ENCODE measurements at places on chromosomes 4 and X.

DNA sequence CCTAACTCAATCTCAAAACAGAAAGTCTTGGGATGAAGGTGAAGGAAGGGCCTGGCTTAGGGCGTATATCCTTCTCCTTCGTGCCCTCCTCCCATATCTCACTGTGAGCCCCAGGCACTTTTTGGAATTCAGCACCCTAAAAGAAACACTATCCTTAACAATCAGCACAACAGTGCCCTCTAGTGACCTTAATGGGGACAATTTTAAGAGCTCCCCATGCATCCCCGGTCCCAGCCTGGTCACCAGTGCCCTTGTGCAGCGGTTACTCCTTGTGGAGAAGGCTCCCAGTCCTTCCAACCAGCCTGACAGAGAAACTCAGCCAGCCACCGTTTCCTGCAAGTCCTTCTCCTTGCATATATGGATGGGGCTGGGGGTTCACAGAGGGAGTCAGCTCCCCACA, 4.2 kb downstream of the PAK3 start:
- H3K4me3 ChIP-seq, result no peak overlapping the region
- H3K36me3 ChIP-seq, result no peaks in the 10 kb centered on the region
- no peaks in the 10 kb centered on the region for H3K27me3 ChIP-seq
- H3K27ac ChIP-seq, result no peak overlapping the region

GRCh38 chrX:78119521-78120227, 15.6 kb downstream of the PGK1 start:
- H3K27ac ChIP-seq, result no peak overlapping the region
- DNase-seq, result no peak
- no peaks in the 10 kb centered on the region for H3K4me1 ChIP-seq

- no peak for DNase-seq
- no peaks in the 10 kb centered on the region for H3K27me3 ChIP-seq
- H3K36me3 ChIP-seq, result no peaks in the 10 kb centered on the region
- no peak overlapping the region for H3K4me3 ChIP-seq
Observed at GRCh38 chr4:95048296-95048695, 290.5 kb downstream of the BMPR1B start.

DNA sequence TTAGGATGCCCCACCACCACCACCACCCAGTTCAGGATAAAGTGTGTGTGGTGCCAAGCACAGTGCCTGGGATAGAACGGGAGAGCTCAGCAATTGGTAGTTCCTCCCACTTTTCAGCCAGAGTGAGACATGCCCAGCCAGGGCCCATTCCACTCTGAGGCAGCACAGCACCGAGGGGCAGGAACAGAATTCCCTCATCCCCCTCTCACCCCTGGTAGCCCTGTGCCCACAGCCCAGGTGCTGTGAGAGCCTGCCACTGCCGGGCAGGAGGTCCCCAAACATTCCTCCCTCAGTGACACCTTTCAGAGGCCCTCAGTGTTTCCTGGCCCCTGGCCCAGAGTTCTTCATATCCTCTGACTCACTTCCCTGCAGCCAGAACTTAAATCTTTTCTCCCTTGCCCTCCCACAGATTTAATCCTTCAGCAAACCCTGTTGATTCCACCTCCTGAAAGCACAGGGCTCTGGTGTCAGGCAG, 8.1 kb downstream of the RIPPLY1 start:
- H3K27ac ChIP-seq, result peak overlapping the region; percentile 60
- no peak overlapping the region for H3K4me3 ChIP-seq
- peak; percentile 65 for DNase-seq

GRCh38 chr4:141511055-141511454, 125.3 kb upstream of the IL15 start:
- no peaks in the 10 kb centered on the region for H3K4me1 ChIP-seq
- H3K36me3 ChIP-seq, result no peaks in the 10 kb centered on the region
- no peak overlapping the region for H3K27ac ChIP-seq
- no peak for DNase-seq
- no peaks in the 10 kb centered on the region for H3K27me3 ChIP-seq

DNA sequence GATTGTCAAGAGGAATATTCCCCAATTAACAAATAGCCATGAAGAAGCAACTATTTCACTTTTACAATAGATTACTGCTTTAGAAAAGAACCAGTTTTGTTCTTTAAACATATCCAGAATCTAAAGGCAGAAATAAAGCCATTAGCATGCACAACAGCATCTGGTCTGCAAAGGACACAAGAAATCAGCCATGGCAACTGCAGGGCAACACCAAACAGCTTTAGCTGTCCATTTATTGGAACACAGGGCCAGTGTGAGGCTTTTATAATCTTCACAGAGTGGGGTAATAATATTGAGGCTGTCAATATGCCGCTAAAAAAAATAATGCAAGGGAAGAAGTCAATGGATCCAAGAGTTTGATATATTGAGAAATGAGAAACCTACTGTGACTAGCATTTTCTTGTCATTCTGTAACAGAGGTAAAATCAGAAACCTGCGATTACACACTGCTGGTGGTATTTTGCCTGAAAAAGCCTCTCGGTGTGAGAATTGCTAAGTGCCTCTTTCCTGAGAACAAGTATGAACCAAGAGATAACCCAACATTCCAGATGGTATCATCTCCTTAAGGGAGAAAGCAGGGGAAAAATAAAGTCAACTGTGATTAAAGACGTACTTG, 2.7 kb upstream of the BANK1 start:
- DNase-seq, result no peak
- H3K27me3 ChIP-seq, result peaks cover 3% of the 10 kb centered on the region
- H3K27ac ChIP-seq, result no peak overlapping the region

DNA sequence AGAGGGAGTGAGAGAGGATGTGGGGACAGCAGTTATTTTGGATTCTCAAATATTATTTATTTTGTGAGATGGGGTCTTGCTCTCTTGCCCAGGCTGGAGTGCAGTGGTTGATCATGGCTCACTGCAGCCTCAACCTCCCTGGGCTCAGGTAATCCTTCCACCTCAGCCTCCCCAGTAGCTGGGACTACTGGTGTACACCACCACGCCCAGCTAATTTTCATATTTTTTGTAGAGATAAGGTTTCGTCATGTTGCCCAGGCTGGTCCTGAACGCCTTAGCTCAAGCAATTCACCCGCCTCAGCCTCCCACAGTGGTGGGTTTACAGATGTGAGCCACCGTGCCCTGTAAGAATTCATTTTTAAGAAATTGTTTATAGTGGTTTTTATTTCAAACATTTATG, 61.2 kb downstream of the FHDC1 start:
- peak overlapping the region; percentile 65 for H3K27ac ChIP-seq
- no peak overlapping the region for H3K4me3 ChIP-seq
- peaks cover 20% of the 10 kb centered on the region for H3K4me1 ChIP-seq
- H3K36me3 ChIP-seq, result no peaks in the 10 kb centered on the region
- DNase-seq, result peak; percentile 11

DNA sequence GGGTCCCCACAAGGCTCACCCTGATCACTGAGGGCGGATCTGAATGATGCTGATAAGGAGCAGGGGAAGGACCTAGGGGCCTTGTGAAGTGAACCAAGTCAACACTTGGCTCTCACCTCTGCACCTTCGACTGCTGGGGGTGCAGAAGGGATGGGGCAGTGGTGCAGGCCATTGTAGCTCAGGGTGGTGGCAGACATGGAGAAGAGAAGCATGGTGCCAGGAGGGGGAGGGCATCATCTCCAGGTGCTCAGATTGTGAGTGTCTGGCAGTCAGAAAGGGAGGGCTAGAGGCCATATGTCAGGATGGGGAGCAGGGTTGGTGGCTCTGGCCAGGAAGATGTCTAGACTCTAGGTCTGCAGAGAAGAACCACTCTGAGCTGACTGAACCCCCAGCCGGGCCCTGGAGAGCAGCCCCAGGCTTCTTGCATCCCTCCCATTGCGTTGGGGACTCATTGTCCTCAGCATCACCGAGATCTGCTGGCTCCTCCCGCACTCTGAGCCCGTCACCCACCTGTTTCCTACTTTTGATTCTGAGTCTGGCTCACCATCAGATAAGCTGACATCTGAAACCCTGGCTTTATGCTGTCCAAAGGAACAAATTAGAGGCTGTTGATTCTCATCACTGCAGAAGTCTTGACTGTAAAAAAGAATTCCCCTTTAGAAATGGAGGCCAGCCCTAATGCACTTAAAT, 3.8 kb downstream of the APLN start:
- no peak overlapping the region for H3K4me3 ChIP-seq
- H3K4me1 ChIP-seq, result no peaks in the 10 kb centered on the region
- H3K36me3 ChIP-seq, result no peaks in the 10 kb centered on the region
- DNase-seq, result no peak
- H3K27ac ChIP-seq, result no peak overlapping the region

GRCh38 chrX:1391370-1391706, 575 bp downstream of the SLC25A6 start:
- H3K36me3 ChIP-seq, result peaks cover 59% of the 10 kb centered on the region
- peak overlapping the region; percentile 90 for H3K4me3 ChIP-seq
- H3K27me3 ChIP-seq, result no peaks in the 10 kb centered on the region
- H3K27ac ChIP-seq, result peak overlapping the region; percentile 91
- no peak for DNase-seq

DNA sequence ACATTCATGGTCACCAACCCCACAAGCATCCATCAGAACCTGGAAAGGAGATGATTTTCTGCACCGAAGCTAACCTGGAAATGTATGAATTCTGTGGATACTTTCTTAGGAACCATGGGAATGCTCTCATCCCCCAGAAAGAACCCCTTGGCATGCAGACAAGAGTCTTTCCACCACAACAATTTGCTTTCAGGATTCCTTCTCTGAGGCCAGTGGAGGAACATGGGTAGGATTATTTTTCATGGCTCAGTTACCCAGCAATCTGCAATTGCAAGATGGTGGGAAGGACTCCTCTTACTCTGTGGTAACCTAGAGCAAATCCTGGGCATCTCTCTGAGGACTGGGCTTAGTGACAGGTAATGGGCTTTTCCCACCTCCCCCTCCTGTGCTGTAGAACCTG, 131.9 kb upstream of the MSX1 start:
- H3K4me1 ChIP-seq, result no peaks in the 10 kb centered on the region
- H3K4me3 ChIP-seq, result no peak overlapping the region
- H3K27me3 ChIP-seq, result no peaks in the 10 kb centered on the region
- no peak overlapping the region for H3K27ac ChIP-seq
- DNase-seq, result no peak

DNA sequence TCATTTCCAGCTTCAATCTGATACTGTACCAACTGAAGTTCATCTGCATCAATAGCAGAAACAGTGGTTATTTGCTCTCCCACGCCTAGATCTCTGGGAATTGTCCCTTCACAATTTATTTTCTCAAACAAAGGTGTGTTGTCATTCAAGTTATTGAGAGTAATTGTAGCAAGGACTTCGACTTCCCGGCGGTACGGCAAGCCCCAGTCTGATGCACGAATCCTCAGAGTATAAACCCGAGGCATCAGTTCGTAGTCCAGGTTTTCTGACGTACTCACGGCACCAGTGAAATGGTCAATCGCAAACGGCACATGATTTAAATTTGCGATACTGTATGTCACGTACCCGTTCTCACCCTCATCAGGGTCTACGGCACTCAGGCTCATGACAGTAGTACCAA, 15.7 kb downstream of the FAT1 start:
- H3K27me3 ChIP-seq, result no peaks in the 10 kb centered on the region
- no peak overlapping the region for H3K27ac ChIP-seq
- DNase-seq, result no peak

DNA sequence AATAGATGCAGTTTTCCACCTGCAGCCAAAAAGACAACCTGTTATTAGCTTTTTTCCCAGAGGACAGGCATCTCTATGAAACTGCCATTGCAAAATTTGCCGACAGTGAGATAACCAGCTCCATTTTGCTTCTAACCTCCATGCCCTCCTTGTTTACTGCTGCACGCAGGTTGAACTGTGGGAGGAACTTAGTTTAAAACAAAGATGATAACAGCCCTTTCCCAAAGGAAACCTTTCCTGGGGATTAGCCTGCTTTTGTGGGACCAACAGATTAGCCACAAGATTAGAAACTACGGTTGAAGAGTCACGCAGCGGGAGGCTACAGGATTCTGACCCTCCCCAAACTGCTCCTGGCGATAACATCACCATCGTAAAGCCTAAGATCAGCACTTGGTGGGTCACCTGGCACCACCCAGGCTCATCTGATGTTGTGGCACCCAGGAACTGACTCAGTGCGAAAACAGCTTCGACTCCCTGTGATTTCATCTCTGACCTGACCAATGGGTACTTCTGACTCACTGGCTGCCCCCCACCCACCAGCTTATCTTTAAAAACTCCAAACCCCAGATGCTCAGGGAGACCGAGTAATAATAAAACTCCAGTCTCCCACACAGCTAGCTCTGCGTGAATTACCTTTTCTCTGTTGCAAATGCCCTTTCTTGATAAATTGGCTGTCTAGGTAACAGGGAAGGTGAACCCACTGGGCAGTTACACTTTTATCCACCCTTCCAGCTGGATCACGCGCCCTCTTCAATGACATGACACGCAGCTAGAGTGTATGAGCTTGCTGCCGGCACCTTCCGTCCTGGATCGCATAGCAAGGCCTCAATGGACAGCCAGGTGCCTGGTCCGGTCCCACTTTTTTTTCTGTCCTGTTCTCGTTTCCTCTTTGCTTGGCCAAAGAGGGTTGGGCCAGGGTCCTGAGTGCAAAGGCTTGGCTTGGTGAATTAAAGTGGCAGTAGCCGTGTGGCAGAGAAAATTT, 27.2 kb downstream of the NOP14 start:
- H3K4me3 ChIP-seq, result peak overlapping the region; percentile 94
- peaks cover 20% of the 10 kb centered on the region for H3K4me1 ChIP-seq
- peak overlapping the region; percentile 96 for H3K27ac ChIP-seq
- no peaks in the 10 kb centered on the region for H3K27me3 ChIP-seq

DNA sequence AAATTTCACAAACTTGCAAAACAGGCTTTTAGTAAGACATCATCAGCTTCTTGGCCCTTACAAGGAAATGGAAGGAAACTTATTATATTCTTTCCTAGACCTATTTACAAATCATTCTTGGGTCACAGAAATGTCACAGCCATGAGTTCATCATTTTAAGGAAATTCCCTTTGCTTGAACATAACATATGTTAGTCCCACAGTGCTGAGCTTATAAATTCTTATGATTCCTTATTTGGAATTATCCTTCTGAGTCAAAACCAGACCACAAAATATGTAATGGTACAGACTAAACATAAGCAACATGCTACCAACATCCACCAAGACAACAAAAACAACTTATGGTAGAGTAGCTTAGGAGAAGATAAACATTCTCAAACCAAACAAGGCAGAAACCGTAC, 236.9 kb upstream of the CTSO start:
- no peaks in the 10 kb centered on the region for H3K4me1 ChIP-seq
- H3K27me3 ChIP-seq, result no peaks in the 10 kb centered on the region
- H3K4me3 ChIP-seq, result no peak overlapping the region
- no peak for DNase-seq
- no peak overlapping the region for H3K27ac ChIP-seq

DNA sequence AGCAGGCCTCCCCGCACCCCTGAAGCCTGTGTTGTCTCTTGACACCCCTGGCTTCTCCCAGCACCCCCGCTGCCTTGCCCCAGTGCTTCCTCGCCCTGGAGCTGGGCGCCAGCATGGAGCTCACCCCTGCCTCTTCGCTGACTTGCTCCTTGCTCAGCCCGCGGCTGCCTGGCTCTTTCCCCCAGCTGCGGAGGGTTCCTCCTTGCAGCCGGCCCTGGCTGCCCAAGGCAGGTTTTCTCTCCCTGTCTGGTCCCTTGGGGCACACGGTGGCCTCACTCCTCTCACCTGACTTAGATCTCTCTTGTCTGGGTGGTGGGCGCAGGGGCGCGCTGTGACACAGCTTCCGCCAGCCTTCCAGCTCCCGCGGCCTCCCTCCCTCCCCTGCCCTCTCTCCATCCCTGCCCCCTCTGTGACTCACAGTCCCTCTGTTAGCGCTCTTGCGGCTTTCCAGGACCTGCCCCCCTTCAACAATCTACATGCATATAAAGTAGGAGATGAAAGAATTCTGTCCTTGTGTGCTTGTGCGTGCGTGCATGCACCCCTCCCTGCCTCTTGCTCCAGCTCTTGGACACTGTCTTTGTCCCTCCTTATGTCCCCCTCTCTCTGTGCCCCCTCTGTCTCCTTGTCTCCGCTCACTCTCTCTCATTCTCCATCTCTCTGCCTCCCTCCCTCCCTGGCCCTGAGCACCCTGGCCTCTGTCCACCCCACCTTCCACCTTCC, 2.2 kb downstream of the PLXNB3 start:
- H3K4me1 ChIP-seq, result no peaks in the 10 kb centered on the region
- H3K27ac ChIP-seq, result peak overlapping the region; percentile 75
- H3K36me3 ChIP-seq, result no peaks in the 10 kb centered on the region
- H3K27me3 ChIP-seq, result no peaks in the 10 kb centered on the region

All from RWPE2 (cell line).